ENCODE measurements at places on chromosomes 1 and 21. TPM values are rescaled to one million over a fixed set of nuclear protein-coding genes. Genes with fewer than 3 reads are reported as not detected.

DNA sequence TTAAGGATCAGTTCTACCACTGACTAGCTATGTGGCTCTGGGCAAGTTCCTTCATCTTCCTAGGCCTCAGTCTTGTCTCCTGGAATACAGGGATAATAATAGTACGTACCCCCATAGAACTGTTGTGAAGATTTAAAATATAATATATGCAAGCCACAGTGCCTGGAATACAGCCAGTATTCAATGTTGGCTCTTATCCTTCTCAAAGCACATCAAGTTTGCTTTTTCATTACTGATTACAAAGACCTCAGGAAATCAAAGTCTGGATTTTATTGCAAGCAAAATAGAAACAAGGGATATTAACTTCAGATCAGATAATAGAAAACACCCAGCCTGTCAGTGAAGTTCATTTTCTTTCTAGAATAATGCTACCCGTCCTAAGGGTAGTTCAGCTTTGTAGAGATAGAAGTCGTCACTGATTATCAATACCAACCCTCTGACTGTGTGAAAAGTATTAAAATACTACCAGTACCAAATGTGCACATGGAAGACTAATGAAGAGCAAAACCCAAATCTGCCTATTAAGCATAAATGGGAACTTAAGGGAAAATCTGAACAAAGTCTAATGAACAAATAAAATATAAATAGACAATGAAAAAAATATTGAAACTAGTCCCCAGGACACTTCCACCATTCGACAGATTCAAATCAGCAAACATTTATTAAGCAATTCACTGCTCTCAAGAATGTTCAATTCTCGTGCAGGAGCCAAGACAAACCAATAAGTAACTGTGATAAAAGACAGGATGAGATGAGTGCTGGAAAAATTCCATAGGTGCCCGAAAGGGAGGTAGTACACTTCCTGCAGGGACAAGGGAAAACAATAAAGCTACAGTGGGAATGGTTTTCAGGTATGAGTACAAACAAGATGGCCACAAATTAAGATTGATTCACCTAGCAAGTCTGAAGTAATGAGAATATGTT, 206.2 kb downstream of the SMYD3 start:
- peak; percentile 21 for DNase-seq

Gene ADAM30
- total RNA-seq = not detected

GRCh38 chr1:12565094-12565965, 52.7 kb downstream of the DHRS3 start:
- no peak for DNase-seq

Gene SERTAD4
- 1.1 TPM for total RNA-seq

DNA sequence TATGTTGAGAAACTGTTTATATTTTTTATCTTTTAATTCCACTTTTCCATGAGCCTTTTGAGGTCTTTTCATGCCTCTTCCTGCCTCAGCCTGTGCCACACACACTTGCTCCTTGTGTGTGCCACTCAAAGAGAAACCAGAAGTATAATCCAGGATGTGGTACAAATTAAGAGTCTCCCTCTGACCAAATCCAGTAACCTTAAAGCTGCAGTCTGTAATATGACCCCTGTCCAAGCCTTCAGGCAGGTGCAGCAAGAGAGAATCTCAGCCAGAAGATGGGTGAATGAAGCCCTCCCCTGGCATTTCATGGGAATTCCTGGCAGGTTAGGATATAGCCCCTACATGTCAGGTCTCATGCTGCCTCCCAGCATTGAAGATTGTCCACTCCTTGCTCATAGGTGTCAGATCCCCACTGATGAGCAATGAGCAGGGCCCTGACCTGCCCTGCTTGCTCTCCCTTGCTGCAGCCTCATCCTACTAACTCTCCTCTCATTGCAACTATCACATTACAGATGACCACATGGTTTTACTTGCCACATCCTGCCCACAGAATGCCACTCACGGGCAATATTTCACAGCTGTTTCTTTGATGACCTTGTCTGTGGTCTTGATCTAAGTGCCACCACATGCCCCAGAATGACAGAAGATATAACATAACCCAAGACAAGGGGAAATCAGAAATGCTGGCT, 169.3 kb downstream of the SEC16B start:
- no peak for DNase-seq

GRCh38 chr1:70205071-70205433, 327 bp downstream of the LRRC40 start:
- no peak for DNase-seq

- no peak for DNase-seq
These were observed 204.9 kb downstream of the KCNJ6 start for GRCh38 chr21:37711286-37711829.

DNA sequence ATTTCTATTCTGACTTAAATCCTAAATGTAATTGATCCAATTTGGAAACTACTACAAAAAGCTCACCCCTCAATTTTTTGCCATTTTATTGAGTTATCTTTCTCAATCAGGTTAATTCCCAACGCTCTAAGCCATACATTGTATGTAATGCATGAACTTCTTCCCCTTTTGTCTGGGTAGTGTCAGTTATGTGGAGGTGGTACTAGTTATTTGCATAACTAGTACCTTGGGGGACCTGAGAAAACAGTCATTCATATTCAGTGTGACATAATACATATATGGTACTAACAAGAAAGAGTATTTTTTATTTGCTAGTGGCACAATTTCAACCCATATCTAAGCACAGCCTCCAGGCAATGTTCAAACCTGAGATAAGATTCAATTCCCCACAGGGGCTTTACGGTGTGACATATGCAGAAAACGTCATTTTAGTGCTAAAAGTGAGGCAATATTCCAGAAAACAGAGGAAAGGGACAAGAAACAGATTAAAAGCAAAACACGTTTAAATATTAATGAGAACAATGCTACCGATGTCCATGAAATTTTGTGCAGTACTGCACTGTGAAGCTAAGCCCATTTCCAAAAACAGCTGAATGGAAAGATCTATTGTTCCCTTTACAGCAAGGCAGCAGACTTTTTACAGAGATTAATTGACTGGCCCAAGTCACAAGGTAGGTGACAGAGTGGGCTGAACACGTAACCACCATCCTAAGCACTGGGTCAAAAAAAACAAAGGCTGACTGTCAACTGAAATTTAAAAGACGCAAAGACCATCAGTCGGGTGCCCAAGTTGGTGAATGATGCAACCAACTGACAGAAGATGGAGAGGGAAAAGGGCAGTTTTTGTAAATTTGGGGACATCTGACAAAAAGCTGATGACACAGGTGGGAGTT, 1.4 kb downstream of the HLCS start:
- no peak for DNase-seq

GRCh38 chr1:206829282-206829681, 36.1 kb upstream of the IL20 start:
- no peak for DNase-seq

Gene CAMSAP2
- 37.3 TPM for total RNA-seq

Gene OPRD1
- not detected for total RNA-seq

GRCh38 chr1:11333631-11334030, 60.6 kb downstream of the UBIAD1 start:
- DNase-seq = no peak

DNA sequence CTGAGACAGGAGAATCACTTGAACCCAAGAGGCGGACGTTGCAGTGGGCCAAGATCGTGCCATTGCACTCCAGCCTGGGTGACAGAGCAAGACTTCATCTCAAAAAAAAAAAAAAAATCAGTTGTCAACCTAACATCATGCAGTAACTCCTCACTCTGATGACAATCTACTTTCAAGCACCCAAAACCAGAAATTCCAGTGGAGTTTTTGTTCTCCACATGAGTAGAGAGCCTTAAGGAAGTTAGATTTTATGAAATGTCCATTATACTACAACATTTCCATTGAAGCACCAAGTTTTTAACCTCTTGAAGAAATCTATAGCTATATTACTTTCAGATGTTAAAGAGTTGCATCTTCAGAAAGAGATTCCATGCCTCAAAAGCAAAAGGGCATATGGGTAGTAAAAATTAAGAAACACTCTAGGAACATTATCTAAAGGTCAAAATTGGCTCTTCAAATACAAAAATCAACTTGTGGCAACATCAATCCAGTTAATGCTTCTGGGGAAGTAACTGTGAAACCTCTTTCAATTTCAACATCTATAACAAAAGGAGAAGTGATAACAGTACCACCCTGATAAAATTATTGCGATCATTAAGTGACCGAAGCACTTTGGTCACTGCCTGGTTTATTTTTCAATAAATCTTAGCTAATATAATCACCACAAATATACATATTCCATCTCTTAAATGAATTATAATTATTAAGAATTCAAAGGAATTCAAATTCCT, 7.7 kb downstream of the LPGAT1 start:
- no peak for DNase-seq
